ENCODE measurements at places on chromosomes 6 and 20.

- DNase-seq = no peak
Measured at GRCh38 chr6:31725502-31726350, 2.6 kb downstream of the MPIG6B start.

DNA sequence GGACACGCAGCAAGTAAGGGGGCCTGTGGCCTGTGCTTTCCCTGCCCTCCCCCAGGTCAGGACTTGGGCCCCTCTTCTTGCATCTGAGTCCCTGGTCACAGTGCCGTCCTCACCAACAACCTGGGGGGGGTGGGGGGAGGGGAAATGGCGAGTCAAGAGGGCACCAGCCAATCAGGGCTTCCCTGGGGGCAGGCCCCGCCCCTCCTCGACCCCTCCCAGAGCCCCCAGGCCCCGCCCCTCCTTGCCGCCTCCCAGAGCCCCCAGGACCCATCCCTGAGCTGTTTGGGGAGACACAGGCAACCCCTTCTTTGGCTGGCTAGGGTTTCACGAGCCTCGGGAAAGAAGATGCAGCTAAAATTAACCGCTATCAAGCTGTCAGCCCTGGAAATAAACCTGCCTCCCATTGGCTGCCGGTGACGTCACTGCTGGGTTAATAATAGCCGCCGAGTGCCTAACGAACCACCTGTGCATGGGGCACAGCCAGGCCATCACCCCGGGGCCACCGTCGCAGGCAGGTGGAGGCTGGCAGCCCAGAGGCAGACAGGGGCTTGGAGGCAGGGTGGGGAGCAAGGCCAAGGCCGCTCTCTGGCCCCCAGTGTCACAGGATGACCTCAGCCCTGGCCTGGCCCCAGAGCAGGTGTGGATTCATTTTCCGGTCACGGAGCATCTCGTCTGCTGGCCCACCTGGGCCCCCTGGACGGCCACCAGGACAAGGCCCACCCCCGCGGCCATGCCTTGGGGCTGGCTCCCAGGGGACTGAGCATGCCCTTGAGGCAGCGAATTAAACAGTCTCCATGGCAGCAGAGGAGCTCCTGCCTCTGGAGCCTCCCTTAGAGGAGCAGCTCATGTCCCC is 3.2 kb upstream of the EEF1A2 start:
- DNase-seq = no peak

DNA sequence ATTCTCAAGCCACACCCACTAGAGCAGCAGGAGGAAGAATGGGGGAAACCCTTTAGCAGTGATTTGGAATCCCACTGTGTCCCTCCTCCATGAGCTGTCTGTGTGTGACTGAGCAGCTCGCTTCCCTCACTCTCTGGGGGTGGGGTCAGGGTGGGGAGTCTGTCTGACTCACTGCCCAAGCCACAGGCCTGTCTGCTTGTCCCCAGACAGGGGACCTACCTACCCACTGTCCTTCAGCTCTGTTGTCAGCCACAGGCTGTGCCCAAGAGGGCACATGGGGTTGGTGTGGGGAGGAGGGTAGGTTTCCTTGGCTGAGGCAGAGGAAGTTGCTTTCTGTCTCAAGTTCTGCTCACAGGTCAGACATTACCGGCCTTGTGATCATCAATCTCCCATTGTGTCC is 127.0 kb downstream of the MAFB start:
- no peak for DNase-seq

DNA sequence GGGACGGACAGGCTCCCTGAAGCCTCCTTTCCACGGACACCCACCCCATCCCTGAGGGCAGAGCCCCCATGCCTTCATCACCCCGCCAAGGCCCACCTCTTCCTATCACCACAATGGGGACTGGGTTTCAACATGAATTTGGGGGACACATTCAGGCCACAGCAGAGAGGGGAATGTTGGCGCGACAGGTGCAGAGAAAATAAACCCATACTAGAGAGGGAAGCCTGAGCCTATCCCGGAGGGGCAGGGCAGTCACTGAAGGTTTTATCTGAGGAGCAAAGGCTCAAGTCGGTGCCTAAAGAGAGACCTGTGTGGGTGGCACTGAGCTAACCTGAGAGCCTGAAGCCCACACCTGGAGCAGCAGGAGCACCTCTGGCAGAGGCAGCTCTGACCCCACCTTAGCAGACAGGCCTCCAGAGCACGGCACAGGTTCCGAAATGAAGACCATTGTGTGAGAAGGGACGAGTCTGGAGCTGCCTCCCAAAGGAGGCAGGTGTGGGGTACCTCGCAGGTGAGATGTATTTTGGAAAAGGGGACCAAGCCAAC is 180.6 kb upstream of the PDE10A start:
- DNase-seq = no peak
